ENCODE measurements at places on chromosomes 1 and 21.

- DNase-seq = no peak
Measured at GRCh38 chr1:160981584-160982411, 27.2 kb upstream of the ITLN2 start.

- DNase-seq = no peak
Measured at GRCh38 chr1:243471754-243472745, 216.2 kb downstream of the SDCCAG8 start.

DNA sequence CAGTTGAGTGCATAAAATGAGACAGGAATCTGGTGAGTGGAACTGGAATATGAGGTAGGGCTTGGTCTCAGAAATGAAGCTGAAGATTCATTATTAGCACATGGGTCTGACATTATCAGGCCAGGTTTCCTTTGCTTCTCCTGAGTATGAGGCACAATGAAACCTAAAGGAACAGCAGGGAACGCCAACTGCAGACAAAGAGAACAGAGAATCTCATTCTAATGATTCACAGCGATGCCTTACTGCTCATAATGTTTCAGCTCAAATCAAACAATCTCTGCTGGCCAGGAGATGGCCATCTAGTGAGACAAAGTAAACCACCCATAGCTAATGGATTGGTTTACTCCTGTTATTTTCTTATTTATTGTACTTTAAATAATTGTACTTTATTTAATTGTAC is 133.5 kb downstream of the C1orf21 start:
- no peak for DNase-seq

DNA sequence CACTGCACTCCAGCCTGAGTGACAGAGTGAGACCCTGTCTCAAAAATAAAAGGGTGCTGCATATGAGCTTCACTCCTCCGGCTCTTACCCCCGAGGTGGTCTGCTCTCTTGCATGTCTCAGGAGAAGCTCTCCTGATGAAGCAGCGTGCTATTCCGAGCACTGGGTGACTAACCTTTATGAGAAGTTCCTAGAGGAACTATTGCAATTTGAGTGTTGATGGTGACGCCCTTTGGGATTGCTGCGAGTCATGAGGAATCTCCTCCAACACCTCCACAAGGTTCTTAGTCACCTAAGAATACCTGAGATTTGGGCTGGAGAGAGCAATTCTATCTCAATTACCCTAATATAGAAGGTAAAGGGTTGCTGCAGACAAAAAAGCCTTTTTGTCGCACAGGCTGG is 40.8 kb upstream of the TINAGL1 start:
- DNase-seq = no peak

GRCh38 chr1:110091381-110091780 is 20.9 kb upstream of the UBL4B start:
- no peak for DNase-seq

GRCh38 chr1:36217670-36218069 is 6.6 kb upstream of the THRAP3 start:
- DNase-seq = no peak
